Myocyte (in vitro differentiated cells): ENCODE measurements at places on chromosomes 6 and 20. TPM values are rescaled to one million over a fixed set of nuclear protein-coding genes. Genes with fewer than 3 reads are reported as not detected.

The BCAS4 gene
- total RNA-seq, result 4.1 and 5.6 TPM in 2 replicates

The HLA-DMA gene
- 2.1 and 4.3 TPM in 2 replicates for total RNA-seq

The CRISP3 gene
- total RNA-seq, result not detected in 2 replicates

The SLC22A7 gene
- total RNA-seq, result not detected in 2 replicates

The SLA2 gene
- not detected in 2 replicates for total RNA-seq

The VSX1 gene
- total RNA-seq, result not detected in 2 replicates

The KHDRBS2 gene
- total RNA-seq, result not detected in 2 replicates

The LRRC73 gene
- 1.6 and 2.0 TPM in 2 replicates for total RNA-seq

The LPA gene
- not detected in 2 replicates for total RNA-seq

The DPPA5 gene
- total RNA-seq, result not detected in 2 replicates

The SAMD3 gene
- not detected in 2 replicates for total RNA-seq
